ENCODE measurements at places on chromosomes 1 and 21. TPM values are rescaled to one million over a fixed set of nuclear protein-coding genes. Genes with fewer than 3 reads are reported as not detected.

FCRL2 gene
- 0.15 TPM for polyA plus RNA-seq

VANGL2 gene
- 38.7 TPM for polyA plus RNA-seq

ANGPTL3 gene
- polyA plus RNA-seq = 0.96 TPM

HOOK1 gene
- polyA plus RNA-seq = 38.6 TPM

OLIG2 gene
- not detected for polyA plus RNA-seq

C1orf94 gene
- polyA plus RNA-seq = not detected

FAM3B gene
- polyA plus RNA-seq = 13.3 TPM

CCDC18 gene
- polyA plus RNA-seq = 17.2 TPM

ILDR2 gene
- polyA plus RNA-seq = 0.74 TPM

TRABD2B gene
- polyA plus RNA-seq = 3.2 TPM

DNA sequence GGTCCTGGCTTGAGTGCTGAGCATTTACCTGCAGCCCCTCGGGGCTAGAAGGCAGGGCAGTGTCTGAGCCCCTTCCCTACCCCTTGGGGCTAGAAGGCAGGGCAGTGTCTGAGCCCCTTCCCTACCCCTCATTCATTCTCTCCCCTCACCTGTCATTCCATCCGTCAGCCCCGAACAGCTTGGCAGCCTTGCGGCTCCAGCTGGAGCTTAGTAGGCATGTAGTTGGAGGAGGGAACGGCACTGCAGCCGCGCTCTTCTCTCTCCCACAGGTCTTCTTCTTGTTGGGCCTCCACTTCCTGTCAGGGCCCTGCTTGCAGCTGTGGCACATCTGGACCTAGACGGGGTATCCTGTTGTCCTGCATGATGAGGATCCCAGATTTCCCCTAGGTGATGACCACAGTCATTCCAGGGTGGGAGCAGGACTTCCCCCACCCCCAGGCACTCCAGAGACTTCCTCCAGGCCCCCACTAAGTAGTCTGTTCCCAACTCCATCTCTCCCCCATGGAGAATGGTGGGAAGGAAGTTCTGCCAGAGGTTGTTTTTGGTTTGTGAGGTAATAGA, 22.2 kb downstream of the MAPKAPK2 start:
- DNase-seq = no peak

DNA sequence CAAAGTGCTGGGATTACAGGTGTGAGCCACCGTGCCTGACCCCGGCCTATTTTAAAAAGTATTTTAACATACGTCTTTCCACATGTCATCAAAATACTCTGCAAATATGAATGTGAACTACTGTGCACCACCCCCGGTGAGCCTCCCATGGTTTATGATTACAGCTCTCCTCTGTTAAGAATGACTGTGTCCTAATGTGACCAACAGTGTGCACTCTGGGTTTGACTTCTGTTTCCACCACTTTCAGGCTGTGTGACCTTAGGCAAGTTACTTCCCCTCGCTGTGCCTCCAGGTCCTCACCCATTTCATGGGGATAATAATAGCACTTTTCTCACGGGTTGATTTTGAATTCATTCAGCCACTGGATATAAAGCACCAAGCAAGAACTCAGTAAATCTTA, 14.7 kb downstream of the AMPD2 start:
- DNase-seq = no peak

DNA sequence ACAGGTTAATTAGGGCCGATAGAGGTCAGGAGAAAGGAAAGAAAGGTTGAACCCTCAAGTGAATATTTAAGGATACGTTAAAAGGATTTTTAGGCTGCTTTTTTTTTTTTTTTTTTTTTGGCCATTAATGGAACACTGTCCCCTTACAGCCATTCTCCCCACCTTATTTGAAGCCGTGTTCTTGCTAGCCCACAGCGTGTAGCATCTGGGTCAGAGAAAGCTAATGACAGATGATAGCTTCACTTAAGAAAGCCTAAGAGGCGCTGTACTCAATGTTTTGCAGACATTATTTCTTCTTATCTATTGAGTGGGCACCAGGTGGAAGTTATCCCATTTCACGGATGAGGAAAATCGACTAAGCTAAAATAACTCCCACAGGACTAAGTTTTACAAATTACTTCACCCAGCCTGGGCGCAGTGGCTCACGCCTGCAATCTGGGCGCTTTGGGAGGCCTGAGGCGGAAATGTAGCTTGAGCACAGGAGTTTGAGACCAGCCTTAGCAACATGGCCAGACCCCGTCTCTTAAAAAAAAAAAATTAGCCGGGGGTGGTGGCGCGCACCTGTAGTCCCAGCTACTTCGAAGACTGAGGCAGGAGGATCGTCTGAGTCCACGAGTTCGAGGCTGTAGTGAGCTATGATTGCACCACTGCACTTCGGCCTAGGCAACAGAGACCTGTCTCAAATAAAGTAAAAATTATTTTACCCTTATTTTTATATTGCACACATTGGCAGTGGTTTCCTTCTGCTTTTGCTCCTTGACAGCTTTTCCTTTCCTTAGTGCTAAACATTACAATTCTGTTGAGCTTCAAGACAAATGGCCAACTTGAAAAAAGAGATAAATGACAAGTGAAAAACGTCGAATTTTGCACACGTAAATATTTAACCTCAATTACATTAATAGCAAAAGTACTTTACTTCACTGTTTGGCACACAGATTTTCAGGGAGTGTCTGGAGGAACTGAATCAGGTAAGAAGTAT, 1.1 kb upstream of the PHTF1 start:
- DNase-seq = no peak

GRCh38 chr1:198636391-198636790, 2.4 kb upstream of the PTPRC start:
- no peak for DNase-seq

GRCh38 chr1:207801819-207802218, 50.0 kb downstream of the CD46 start:
- DNase-seq = no peak

GRCh38 chr1:87799451-87799850, 470.8 kb downstream of the LMO4 start:
- no peak for DNase-seq

- DNase-seq = no peak
These were observed 10.7 kb downstream of the SEMA6C start for GRCh38 chr1:151135433-151136385.

DNA sequence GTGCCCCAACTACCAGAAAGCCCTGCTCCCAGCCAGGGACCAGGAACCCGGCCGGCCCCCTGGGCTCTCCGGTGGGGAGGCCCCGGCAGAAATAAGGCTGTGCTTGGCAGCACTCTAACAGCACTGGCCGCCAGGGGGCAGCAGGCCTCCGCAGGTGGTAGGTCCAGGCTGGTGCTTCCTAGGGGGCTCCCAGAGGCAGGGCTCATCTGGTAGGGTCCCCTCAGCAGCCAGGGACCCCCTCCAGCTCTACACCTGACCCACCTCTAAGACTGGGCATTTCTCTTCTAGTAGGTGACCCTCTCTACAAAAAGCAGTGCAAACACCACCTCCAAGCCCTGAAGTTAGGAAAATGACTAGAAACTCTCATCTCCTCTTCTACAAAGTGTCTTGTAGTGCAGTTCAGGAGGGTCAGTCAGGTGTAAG, 85.6 kb downstream of the STUM start:
- DNase-seq = peak; percentile 75

- DNase-seq = no peak
These were observed 7.8 kb downstream of the ERI3 start for GRCh38 chr1:44347280-44347679.

DNA sequence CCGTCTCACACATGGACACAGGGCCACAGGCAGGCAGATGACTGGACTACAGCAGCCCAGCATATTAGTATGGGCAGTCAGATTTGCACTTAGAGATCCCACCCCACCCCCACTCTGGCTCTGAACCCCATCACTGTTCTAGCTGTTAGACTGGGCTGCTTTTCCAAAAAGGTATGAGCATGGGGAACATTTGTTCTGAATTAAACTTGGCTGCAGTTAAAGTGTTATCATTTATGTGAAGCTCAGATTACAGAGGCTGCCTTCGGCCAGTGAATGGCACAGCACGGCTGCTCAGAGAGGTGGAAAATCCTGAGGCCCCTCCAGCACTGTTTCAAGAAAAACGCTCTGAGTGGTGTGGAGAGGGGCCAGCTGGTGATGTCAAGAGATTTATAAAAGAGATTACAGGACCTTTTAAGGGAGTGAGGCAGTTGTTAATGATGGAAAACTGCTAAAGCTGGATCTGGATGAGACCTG, 6.9 kb upstream of the NOS1AP start:
- peak; percentile 46 for DNase-seq

- DNase-seq = no peak
These were observed 25.5 kb downstream of the KCNAB2 start for GRCh38 chr1:6071219-6071618.

GRCh38 chr21:44556879-44557278, 1.7 kb downstream of the KRTAP10-3 start:
- no peak for DNase-seq

- no peak for DNase-seq
These were observed 10.7 kb downstream of the LEPR start for GRCh38 chr1:65431111-65431705.

DNA sequence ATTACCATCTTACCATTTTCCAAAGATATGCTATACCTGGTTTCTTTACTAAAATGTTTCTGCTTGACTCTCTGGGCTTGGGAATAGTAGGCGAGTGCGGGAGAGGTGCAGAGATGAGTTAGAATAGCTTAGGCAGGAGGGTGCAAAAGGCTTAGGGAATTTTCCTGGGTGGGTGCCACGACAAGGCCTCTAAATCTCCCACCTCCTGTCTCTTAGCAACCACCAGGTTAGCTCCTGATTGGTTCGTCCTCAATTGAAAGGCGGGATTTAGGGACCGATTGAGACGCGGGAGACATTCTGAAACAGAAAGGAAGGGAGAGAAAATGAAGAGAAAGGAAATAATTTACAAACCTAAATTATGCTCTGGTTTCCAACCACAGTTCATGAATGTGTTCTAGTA, 3.1 kb downstream of the ACKR1 start:
- DNase-seq = no peak

GRCh38 chr1:70372426-70372825, 17.9 kb upstream of the ANKRD13C start:
- no peak for DNase-seq

GRCh38 chr1:246533371-246533905, 26.4 kb upstream of the SMYD3 start:
- no peak for DNase-seq

- no peak for DNase-seq
These were observed 76.6 kb downstream of the PLPP3 start for GRCh38 chr1:56502700-56503245.

- DNase-seq = no peak
These were observed 31.2 kb upstream of the COL6A2 start for GRCh38 chr21:46066591-46067331.

GRCh38 chr1:75412616-75413015, 198.3 kb downstream of the SLC44A5 start:
- DNase-seq = no peak

DNA sequence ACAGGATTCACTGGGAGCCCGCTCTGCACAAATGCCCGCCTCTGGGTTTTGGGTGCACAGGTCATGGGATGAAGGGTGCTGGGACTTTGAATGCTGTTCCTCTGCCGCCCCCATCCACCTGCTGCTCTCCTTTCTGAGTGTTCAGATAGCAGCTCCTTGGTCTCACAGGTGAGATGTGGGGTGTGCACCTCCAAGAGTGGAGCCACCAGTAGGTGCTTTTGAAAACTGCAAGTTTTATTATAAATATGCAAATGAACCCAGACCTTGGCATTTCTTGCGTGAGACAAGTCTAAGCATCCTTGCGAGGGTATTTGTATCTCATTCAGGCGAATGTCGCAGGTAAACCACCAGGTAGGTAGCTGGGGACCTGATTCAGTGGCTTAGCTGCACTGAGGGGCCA, 30.2 kb downstream of the OBSCN start:
- no peak for DNase-seq

GRCh38 chr1:156905651-156906050, 12.1 kb downstream of the PEAR1 start:
- DNase-seq = no peak

- no peak for DNase-seq
These were observed 129.2 kb downstream of the PTPN14 start for GRCh38 chr1:214422137-214422671.

GRCh38 chr1:87795615-87796337, 467.1 kb downstream of the LMO4 start:
- DNase-seq = no peak

- DNase-seq = no peak
These were observed 80.3 kb upstream of the TLR5 start for GRCh38 chr1:223223091-223223995.

GRCh38 chr1:20182415-20182814, 3.5 kb upstream of the UBXN10 start:
- DNase-seq = no peak

DNA sequence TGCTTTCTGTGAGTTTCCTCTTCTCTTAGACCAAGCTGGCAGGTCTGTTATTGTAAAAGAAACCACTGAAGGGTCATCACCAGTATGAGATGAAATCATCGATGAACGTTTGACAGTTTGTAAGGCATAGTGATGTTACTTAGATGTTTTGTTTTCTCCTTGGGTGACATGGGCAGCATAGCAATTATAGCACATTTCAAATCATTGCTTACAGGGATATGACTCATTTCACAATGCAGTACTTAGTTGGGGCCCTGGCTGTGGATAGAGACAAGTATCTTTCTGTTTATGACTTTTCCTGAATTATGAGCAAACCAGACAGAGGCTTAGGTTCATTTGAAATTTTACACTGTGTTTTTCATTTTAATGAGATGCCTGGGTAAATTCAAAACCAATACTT, 313.0 kb downstream of the RWDD3 start:
- DNase-seq = no peak

GRCh38 chr1:60394436-60394835, 320.9 kb upstream of the C1orf87 start:
- DNase-seq = no peak

- no peak for DNase-seq
These were observed 615 bp upstream of the MRPS15 start for GRCh38 chr1:36464605-36465393.

DNA sequence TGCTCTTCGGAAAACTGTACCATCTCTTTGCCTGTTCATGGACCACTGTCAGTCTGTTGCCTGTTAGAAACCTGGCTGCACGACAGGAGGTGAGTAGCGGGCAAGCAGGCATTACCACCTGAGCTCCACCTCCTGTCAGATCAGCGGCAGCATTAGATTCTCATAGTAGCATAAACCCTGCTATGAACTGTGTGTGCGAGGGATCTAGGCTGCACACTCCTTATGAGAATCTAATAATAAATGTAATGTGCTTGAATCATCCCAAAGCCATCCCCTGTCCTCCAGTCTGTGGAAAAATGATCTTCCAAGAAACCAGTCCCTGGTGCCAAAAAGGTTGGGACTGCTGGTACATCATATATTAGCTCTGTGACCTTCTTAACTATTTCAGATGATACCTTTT, 110.0 kb downstream of the SMYD3 start:
- DNase-seq = no peak
